ENCODE measurements at places on chromosomes 5 and 9.
A peak's percentile ranks its signal among the peaks of the same experiment; 100 is the strongest.

DNA sequence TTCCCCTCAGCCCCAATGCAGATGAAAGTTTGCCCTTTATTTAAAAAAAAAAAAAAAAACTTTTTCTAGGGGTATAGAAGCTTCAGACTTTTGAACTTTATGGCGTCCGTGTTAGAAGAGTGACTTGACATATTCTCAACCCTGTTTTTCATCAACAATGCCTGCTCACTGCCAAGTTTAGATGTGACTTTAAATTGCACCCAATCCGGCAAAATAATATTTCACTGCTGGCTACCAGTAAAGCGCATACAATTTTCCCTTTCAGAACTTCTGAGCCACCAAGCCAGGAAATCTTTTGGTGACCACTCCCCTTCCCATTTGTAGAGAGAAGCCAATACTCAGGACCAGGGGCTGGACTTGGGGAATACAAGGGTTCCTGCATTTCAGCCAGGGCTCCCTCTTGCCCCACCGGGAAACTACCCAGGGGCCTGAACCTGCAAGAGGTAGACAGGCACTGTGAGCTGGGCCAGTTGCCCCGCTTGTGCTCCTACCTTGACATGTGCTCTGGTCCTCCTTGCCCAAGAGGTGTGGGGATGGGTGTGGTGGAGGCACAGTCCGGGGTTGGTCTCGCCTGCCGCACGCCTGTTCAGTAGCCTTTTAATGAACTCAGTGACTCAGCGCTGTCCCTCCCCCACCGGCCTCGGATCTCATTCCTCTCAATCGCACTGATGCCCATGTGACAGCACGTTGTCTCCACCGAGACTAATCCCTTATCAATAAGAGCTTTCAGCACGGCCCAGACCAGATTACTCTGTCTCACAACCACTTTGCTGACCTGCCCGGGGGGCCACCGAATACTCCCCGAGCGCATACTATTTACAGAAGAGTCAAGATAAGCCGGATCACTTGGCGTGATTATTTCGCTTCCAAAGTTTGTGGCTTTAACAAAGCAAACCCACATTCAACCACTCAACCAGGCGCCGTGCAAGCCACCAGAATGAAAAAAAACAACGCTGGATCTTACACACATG, 226.4 kb downstream of the DCP2 start:
- DNase-seq: no peak

DNA sequence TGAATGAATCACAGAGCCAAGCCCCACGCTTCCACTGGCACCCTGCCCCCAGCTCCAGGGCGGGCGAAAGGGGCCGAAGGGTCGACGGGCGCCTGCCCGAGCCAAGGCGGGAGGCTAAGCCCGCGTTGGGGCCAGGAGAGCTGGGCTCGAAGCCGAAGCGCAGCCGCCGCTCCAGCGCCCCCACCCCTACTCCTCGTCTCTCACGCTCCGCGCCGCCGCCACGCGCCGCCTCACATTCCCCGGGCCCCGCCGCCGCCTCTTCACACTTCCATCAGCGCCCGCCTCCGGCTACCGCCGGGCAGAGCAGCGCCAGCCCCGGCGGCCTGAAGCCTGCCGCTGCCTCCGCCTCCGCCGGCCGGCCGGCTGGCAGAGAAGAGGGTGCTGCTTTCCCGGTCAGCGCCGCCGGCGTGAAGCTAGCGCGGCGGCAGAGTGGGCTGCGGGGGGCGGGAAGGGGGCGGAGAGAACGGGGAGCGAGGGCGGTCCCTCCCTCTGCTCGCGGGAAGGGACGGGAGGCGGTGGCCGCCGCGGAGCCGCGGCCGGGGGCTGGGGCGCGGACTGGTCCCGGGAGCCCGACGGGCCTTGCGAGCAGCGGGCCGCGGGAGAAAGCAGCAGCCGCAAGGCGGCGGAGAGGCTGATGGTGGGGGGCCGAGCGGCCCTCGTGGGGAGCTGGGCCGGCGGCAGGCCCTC, at the start of gene HOMER1:
HOMER1 (minus strand) TSS at position 431 of the 687 bp plus-strand sequence. CDS start 1,360 bp downstream, outside the sequence.
- DNase-seq: peak; percentile 56

DNA sequence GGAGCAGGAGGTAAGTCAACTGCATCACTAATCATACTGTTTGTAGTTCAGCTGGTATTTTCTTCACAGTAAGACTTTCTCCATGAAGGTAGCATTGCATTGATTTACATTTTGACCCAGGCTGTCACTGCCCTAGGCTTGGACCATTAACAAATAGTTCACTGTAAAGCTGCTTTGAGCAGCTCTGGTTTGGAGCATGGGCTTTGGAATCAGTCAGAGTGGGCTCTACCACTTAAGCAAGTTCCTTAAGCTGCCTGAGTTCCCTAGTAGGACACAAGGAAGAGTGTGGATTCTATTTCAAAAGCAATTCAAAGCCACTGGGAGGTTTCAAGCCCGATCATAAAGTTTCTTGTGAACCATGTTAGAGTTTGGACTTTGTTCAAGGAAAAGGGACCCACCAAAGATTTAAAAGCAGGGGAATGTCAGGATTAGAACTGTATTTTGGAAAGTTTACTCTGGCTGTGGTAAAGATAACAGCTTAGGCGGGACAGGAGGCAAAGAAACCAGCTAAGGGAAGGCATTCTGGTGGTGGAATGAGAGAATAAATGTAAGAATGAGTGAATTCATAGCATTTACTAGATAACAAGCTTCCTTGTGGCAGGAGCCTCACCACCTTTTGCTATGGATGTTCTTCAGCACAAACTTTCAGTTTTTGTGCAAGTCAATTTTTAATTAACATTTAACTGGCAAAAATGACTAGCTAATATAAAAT, 12.3 kb upstream of the PANK3 start:
- DNase-seq: no peak

- DNase-seq: no peak
Observed at GRCh38 chr5:34533582-34534522, 122.3 kb upstream of the RAI14 start.

GRCh38 chr9:19372567-19372966, 7.5 kb downstream of the RPS6 start:
- no peak for DNase-seq

- DNase-seq: no peak
Observed at GRCh38 chr9:114470121-114470520, 35.2 kb downstream of the WHRN start.

All from activated CD8-positive, alpha-beta memory T cell treated with anti-CD3 and anti-CD28 coated beads for 4 hours (primary cell).